ENCODE measurements at places on chromosomes 11 and 22. TPM values are rescaled to one million over a fixed set of nuclear protein-coding genes. Genes with fewer than 3 reads are reported as not detected.

DNA sequence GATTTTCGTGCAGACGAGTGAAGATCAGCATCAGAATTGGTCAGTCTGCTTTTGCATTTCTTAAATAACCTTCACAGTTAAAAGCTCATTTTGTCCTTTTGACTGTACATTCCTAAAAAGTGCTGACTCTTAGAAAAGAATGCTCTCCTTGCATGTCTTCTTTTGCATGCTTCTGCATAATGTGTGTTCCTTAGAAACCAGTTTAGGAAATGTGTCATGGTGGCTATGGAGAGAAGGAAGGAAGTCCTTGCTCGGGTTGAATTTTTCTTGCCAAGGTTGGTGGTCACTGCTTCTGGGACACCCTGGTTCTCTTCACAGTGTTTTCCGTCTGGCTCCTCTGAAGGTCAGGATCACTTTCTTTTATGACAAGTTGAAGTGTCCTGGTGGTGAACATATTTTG is 6.8 kb downstream of the AP2A2 start:
- no peak for DNase-seq

The MIAT gene
- total RNA-seq: 3.3 TPM

DNA sequence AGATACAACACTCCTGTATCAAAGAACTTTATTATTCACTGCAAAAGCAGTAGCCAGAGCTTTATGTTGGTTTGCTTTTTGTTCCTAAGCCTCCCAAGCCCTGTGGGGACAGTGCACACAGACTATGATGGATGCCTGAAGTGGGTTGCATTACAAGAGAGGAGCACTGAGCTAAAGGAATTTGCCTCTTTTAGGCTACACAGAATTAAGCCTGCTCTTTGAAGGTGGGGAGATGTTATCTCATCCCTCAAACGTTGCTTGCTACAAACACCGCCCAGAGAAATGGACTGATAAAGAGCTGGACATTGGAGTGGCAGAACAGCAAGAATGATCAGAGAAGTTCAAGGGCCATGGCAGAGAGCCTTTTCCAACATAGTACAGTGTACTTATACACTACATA is 2.5 kb upstream of the POGLUT3 start:
- DNase-seq: no peak

- no peak for DNase-seq
These were observed 28.4 kb upstream of the TXNRD2 start for GRCh38 chr22:19970031-19970478.

DNA sequence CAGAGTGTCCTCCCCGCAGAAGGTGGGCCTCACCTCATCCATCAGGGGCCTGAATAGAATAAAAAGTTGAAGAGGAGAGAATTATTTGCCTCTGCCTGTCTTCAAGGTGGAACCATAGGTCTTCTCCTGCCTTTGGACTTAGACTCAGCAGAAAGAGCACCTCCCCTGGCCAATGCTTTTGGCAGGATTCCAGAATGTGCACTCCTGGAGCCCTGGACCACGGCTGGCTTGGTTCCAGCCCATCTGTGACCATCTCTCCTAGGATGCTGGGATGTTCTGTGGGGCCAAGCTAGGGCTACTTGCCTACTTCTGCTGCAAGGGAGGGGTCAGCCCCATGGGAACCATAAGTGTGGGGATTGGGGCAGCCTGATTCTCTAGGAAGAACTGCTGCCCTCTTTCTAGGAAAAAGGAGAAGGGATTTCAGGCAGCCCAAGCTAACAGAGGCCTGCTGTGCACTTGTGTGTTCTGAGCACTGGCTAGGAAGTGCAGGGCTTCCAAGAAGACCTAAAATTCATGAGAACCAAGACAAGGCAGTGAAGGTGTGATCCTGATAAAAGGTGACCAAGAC is 32.2 kb upstream of the SHANK2 start:
- no peak for DNase-seq

The LIF gene
- total RNA-seq: 13.7 TPM

The OR52A1 gene
- total RNA-seq: not detected

GRCh38 chr11:122209619-122210366 is 93.8 kb upstream of the BLID start:
- DNase-seq: no peak

GRCh38 chr11:35861191-35861590 is 82.7 kb upstream of the LDLRAD3 start:
- DNase-seq: peak; percentile 80

DNA sequence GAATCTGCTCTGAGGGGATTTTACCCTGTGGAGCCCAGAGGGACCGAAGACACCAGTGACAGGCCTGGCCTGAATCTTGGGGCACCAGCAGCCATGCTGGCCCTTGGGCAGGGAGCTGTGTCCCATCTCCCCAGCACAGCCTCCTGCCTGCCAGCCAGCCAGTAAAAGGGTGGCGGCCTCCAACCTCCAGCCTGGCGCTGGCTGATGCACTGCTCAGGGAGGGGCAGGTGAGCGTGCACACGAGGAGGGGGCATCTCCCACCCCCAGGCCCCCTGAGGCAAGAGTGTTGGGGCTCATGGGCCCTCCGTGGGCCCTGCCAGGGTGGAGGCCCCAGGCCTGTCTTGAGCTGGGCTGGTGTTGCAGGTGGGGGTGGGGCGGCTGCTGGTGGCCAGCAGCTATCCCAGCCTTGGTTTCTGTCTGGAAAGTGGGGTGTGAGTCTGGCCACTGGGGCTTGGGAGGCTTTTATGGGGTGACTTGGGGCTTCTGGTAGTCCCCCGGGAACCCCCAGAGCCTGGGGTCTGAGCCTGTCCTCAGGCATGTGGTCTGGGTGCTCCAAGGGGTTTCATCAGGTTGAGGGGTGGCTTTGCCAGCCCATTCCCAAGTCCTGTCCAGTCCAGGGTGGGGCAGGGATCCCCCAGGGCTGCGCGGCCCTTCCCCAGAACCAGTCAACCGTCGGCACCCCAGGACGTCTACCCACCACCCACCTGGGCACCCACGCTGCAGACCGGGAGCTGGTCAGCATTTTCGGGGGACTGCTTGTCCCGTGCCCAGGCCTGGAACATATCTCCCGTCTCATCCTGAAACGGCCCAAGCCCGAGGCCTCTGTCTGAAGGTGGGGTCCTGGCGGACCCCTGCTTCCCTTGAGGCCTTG is 17.8 kb downstream of the TSPAN4 start:
- DNase-seq: no peak

The RNASEH2C gene
- total RNA-seq: 55.6 TPM

The NOX4 gene
- total RNA-seq: 20.1 TPM

DNA sequence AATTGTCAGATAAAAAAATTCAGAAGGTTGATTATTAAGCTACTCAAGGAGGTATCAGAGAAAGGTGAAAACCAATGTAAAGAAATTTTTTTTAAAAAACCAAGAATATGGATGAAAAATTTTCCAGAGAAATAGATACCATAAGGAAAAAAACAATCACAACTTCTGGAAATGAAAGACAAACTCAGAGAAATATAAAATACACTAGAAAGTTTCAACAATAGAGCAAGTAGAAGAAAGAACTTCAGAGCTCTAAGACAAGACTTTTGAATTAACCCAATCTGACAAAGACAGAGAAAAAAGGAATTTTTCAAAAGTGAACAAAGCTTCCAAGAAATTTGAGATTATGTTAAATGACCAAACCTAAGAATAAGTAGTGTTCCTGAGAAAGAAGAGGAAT is 62.9 kb upstream of the TEAD1 start:
- DNase-seq: no peak

The OR2AT4 gene
- total RNA-seq: not detected

DNA sequence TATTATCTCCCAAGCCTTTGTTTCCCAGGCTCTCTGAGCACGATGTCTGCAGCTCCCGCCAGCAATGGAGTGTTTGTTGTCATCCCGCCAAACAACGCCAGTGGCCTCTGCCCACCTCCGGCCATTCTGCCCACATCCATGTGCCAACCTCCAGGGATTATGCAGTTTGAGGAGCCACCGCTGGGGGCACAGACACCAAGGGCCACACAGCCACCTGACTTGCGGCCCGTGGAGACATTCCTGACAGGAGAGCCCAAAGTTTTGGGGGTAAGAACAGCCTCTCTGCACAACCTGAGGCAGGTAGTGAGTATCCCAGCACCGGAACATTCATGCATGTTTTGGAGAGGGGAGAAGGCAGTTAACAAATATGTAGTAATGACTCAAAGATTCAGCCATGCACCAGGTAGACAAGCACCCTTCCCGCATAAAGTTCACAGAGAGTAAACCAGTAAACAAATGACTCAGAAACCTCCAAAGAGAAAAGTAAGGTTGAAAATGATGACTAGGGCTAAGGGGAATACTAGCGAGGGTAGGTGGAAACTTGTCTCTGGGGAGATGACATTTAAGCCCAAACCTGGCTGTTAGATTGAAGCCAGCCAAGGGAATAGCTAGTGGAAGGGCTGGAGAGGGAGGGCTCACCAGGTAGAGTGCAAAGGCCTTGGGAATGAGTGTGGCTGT is 7.2 kb downstream of the MS4A15 start:
- no peak for DNase-seq

GRCh38 chr11:34647532-34647931 is 26.6 kb downstream of the EHF start:
- no peak for DNase-seq

GRCh38 chr11:131889146-131889577 is 518.7 kb downstream of the NTM start:
- no peak for DNase-seq

- DNase-seq: no peak
These were observed 121.0 kb upstream of the MPPED2 start for GRCh38 chr11:30707110-30707509.

DNA sequence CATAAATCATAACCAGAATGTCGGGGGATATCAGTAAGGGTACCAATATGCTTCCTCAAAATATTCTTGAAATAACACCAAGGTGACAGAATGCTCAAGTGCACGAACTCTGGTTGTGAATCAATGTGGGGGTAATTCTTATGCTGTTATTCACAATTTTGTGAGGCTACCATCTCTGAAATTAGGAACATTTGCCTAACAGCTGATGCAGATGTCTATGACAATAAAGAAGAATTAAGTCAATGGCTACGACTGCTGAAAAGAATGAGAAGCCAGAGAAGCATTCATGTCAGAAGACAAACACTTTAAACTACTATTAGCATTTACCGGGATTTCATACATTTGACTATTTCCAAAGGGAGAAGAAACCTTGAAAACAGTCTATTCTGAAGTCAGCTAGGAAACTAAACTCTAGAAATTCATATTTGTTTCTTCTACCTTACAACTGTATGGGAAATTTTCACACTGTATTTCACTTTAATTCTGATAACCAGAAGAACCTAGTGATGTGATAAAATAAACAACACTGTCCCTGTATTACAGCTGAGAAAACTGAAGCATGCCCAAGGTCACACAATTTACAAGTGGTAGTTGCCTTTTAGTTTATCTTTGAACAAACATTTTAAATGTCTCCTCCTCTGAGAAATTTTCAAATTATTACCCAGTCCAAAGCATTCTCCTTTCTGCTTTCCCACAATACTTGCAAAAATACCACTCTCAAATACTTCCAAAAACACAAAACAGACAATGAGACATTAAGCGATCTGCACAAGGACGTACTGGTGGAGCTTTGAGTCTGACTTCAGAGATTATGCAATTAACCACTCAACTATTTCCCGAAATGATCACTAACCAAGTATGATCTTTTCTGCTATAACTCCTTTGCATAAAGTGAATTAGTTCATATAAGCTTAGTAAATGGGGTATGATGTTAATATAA is 18.0 kb upstream of the ARHGAP32 start:
- DNase-seq: no peak

DNA sequence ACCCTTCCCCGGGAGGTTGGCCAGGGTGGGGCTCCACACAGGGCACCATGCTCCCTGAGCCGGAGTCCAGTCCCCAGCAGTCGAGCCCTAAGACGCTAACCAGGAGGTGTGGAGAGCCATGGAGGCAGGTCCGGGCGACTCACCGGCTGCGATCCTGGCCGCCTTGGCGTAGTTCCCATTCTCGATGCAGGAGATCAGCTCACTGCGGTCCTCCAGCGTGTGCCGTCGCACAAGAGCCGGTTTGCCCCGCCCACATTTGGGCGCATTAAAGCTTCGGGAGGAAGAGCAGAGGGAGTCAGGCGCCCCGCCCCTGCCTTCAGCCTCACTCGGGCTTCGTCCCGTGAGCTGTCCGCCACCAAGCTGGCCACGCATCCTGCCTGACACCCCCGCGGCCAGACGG is 50.8 kb downstream of the BRD1 start:
- no peak for DNase-seq

DNA sequence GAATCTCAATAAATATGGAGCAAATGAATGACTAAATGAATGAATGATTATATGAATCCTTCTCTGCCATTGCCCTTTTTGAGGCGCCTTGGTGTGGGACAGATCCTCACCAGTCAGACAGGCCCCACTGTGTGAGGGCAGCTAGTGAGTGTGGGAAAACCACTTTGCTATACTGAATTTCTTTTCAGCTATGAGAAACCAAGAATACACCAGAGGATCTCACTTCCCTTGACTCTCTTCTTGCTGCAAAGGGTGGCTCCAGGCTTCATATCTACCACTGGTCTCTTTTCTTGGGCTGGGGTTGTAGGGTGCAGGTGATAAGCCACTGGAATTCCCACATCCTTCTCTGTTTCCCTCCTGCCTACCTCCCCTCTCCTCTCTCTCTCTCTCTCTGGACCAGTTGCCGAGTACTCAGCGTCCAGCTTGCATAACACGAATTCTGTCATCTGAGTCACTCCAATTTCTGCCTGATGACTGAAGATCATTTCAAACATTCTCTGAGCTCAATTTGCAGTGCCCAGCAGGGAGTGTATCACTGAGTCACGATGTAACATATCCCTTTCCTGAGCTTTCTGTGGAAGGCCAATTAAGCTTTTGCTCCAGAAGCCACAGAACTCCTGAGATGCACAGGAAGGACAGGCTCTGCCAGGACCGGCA is 304.3 kb upstream of the NCAM1 start:
- no peak for DNase-seq

The SF3A1 gene
- 187 TPM for total RNA-seq

GRCh38 chr11:119406005-119406404 is 17.0 kb downstream of the THY1 start:
- DNase-seq: no peak

DNA sequence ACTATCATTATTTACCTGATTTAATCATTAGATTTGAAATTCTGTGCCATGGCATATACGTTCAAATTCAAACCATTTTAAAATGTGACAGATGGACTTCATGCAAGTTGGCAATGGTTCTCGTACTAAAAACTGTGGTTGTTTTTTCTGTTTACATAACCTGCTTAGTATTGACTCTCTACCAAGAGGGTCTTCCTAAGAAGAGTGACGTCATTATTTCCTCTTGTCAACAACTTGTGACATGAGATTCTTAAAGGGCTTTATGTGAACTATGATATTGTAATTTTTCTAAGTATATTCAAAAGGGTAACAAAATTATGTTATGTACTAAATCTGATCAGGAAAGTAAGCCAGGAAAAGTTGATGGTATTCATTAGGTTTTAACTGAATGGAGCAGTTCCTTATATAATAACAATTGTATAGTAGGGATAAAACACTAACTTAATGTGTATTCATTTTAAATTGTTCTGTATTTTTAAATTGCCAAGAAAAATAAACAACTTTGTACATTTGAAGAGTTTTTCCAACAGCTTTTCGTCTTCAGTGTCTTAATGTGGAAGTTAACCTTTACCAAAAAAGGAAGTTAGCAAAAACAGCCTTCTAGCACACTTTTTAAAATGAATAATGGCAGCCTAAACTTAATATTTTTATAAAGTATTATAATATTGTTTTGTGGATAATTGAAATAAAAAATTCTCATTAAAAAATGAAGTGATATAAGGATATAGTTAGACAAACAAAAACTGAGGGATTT is 87.0 kb downstream of the GRK3 start:
- DNase-seq: no peak

GRCh38 chr11:112025707-112026106 is 499 bp downstream of the DLAT start:
- no peak for DNase-seq

Measured in osteocyte (in vitro differentiated cells).